ENCODE measurements at places on chromosomes 2 and 18.

DNA sequence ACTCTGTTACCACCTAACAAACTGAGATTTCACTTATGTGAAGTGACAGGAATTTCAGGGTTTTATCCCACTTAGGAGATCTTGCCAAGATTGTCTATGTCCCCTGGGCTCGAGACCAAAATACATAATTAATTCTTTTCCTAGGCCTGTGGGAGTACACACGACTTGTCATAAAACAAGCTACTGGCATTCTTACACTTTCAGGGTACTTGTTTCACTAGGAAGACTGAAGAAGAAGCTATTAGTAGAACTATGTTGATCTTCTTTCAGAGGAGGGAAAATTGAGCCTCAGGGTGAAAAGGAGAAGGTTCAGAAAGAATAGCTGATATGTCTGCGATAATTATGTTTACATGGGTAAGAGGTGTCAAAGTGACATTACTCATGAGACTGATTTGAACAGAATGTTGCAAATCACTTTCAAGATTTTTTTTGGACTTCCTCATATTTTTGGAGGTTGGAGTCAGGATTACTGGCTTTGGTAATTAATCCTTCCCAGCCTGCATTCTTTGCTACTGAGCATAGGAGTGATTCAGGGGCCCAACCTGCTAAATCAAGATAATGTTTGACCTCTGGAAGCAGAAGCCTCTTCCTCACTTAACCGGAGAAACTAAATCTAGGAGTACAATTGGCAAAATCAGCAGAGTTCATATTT lies 240.0 kb upstream of the NT5C1B start:
- DNase-seq, result no peak

GRCh38 chr2:207920721-207921120 lies 104.6 kb downstream of the PLEKHM3 start:
- DNase-seq, result no peak

GRCh38 chr2:222034058-222034457 lies 264.7 kb downstream of the PAX3 start:
- DNase-seq, result no peak

DNA sequence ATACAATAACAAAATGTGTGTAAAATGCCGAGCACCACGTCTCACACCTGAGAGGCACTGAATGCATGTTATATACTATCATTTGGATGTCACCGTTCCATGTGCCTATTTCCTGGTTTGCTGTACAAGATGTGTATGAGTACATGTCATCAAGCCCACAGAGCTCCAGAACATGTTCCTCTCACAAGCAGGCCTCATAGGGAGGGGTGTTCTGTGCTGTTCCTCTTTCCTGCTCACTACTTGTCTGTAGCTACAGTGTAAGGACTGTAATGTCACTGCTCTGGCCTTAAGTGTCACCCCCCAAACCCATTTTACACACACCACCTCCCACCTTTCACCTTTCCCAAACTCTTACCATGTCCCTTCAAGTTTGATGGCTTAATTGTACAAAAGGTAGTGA lies 1.8 kb downstream of the AFF3 start:
- DNase-seq, result no peak

DNA sequence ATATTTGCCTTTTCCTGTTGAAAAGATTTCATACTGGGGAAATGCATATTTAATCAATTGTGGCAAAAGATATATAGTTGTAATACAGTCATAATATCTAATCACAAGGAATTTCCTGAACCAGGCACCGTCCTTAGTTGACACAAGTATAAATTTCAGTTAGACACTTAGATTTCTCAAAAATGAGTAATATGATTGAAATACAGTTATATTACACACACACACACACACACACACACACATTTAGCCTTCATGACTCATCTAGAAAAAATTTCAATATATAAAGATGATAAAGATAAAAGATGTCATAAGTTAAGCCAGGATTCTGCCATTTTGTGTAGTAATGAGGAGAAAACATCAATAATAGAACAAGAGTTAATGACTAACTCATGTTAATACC lies 258.4 kb upstream of the ZNF804A start:
- DNase-seq, result no peak

GRCh38 chr2:83971547-83971946 lies 487.5 kb downstream of the SUCLG1 start:
- DNase-seq, result no peak

GRCh38 chr2:174692256-174692919 lies 71.9 kb downstream of the CHRNA1 start:
- no peak for DNase-seq

DNA sequence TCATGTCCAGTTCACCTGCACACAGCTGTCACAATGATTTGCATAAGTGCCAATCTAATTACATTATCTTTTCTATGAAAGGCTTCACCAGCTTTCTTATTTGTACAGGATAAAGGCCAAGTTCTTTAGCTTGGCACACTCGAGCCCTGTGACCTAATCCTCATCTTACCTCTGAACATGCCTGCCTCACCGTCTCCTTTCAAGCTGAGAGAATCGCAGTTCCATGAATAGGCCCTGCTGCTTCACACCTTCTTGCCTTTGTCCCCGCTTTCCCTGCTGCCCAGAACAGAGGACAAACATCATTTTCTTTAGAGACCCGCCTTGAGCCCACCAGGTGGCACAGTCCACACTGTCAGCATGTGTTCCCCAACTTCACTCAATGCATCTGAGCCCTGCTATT lies 1094.7 kb downstream of the BCL11A start:
- no peak for DNase-seq

GRCh38 chr2:77086051-77086450 lies 436.1 kb downstream of the LRRTM4 start:
- DNase-seq, result no peak

DNA sequence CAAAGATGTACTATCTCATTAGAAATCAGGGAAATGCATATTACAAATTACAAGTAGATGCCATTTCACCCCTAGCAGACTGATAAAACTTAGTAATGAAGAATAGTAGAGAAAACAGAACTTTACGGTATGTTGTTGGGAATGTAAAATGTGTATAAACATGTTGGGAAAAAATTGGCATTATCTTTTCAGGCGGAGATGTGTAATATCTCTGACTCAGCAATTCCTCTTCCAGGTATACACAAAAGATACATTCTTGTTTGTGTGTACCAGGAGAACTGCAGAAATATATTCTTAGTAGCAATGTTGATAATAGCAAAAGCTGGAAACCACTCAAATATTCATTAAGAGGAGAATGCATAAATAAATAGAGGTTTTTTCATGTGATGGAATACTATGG lies 204.5 kb downstream of the LPIN1 start:
- DNase-seq, result no peak

GRCh38 chr18:47985866-47986265 lies 55.4 kb upstream of the SMAD2 start:
- DNase-seq, result no peak

GRCh38 chr18:42736074-42736473 lies 379.4 kb downstream of the RIT2 start:
- no peak for DNase-seq
